ENCODE measurements at places on chromosomes 5 and 9. TPM values are rescaled to one million over a fixed set of nuclear protein-coding genes. Genes with fewer than 3 reads are reported as not detected.
A peak's percentile ranks its signal among the peaks of the same experiment; 100 is the strongest.

GRCh38 chr9:109894473-109894872 lies 114.5 kb downstream of the PALM2AKAP2 start:
- no peaks in the 10 kb centered on the region for H3K27me3 ChIP-seq
- DNase-seq, result no peak
- H3K4me3 ChIP-seq, result no peak overlapping the region
- H3K36me3 ChIP-seq, result no peaks in the 10 kb centered on the region
- H3K27ac ChIP-seq, result peak overlapping the region; percentile 71
- peaks cover 3% of the 10 kb centered on the region for H3K4me1 ChIP-seq

DNA sequence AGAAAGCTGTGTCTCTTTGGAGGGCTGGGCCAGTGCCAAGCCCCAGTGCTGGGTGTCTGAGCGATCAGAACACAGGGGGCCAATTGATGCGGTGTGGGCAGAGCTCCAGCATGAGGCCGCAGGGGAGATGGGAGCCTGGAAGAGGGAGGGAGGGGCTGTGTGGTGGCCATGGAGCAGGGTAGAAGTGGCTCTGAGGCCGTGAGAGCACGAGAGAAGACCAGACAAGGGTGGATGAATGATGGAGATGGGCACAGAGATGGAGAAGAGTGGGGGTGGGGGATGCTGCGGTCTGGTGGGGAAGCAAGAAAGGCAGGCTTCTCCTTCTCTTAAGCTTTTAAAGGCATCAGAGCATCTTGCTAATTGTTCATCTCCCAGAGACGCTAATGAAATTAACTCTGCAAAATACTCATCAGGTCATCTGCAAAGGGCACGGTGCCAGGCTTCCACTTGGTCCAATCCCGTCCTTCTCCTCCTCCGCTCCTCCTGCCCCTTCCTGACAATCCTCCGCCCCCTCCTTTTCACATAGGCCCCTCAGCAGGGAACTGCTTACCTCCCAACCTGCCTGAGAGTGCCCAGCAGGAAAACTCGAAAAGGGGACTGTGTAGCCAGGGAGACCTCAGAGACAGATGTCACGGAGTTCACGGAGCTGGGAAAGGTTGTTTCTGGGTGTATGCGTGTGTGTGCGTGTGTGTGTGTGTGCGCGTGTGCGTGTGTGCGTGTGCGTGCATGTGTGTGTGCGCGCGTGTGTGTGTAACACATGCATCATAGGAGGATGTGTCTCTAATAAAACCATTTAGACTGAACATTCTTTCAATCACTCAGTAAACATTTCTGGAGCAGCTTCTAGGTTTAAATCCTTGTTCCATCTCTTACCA lies 7.1 kb upstream of the UNC5A start:
- H3K4me3 ChIP-seq, result no peak overlapping the region
- DNase-seq, result no peak
- H3K27me3 ChIP-seq, result no peaks in the 10 kb centered on the region
- no peaks in the 10 kb centered on the region for H3K36me3 ChIP-seq

GRCh38 chr9:70106571-70106970 lies 62.9 kb downstream of the MAMDC2 start:
- peaks cover 3% of the 10 kb centered on the region for H3K36me3 ChIP-seq
- DNase-seq, result no peak
- no peak overlapping the region for H3K27ac ChIP-seq
- H3K4me3 ChIP-seq, result no peak overlapping the region
- H3K4me1 ChIP-seq, result no peaks in the 10 kb centered on the region
- no peaks in the 10 kb centered on the region for H3K27me3 ChIP-seq

DNA sequence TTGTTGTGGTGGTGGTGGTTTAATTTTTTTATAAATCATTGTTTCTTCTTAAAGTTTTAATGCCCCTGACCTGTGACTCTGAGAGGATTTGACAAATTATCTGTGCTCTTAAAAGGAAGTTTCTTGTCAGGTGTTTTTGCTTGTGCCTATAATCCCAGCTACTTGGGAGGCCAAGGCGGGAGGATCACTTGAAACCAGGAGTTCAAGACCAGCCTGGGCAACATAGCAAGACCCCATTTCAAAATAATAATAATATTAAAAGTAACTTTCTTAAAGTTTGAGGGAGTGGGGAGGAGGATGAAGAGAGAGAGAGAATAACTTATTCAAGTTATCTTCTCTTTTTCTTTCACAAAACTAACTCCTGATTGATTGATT lies 12.2 kb upstream of the ERMP1 start:
- H3K27ac ChIP-seq, result no peak overlapping the region
- H3K4me1 ChIP-seq, result no peaks in the 10 kb centered on the region
- no peaks in the 10 kb centered on the region for H3K27me3 ChIP-seq

GRCh38 chr5:172553903-172554302 lies 87.2 kb upstream of the NEURL1B start:
- no peak overlapping the region for H3K27ac ChIP-seq
- no peaks in the 10 kb centered on the region for H3K4me1 ChIP-seq
- H3K4me3 ChIP-seq, result no peak overlapping the region
- no peaks in the 10 kb centered on the region for H3K36me3 ChIP-seq
- no peak for DNase-seq
- H3K27me3 ChIP-seq, result no peaks in the 10 kb centered on the region

- H3K27me3 ChIP-seq, result no peaks in the 10 kb centered on the region
- no peak overlapping the region for H3K4me3 ChIP-seq
- peaks cover 6% of the 10 kb centered on the region for H3K4me1 ChIP-seq
- no peak for DNase-seq
- H3K36me3 ChIP-seq, result no peaks in the 10 kb centered on the region
- H3K27ac ChIP-seq, result no peak overlapping the region
Observed at GRCh38 chr5:149317281-149318048, 27.8 kb upstream of the GRPEL2 start.

DNA sequence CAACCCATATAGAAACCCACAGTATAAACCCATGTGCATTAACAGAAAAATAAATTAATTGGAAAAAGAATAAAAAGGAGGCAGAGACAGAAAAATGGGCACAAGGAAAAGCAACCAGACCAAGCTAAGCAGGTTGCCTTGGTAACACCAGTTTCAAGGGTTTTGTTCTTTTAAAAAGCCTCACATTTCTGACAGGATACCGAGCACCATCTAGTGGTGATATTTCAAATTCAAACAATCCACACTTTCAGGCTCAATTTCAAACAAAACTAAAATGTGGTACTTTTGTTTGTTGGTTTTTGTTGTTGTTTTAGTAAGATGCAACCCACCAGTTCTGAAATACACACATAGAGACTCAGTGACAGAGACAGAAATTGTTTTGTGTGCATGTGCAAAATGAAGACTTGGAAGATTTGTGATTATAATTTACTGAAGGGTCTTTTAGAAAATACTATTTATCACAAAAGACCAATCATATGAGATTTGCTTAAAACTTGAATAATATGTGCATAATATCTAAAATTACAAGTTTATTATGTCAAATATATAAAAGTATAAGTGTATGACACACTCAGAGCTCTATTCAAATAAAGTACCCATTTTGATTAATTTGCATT lies 318.2 kb downstream of the SLCO4C1 start:
- no peaks in the 10 kb centered on the region for H3K27me3 ChIP-seq
- no peak for DNase-seq
- H3K4me3 ChIP-seq, result no peak overlapping the region
- no peaks in the 10 kb centered on the region for H3K36me3 ChIP-seq
- H3K27ac ChIP-seq, result no peak overlapping the region

- H3K27me3 ChIP-seq, result no peaks in the 10 kb centered on the region
- H3K4me1 ChIP-seq, result no peaks in the 10 kb centered on the region
- no peak overlapping the region for H3K4me3 ChIP-seq
- no peaks in the 10 kb centered on the region for H3K36me3 ChIP-seq
- DNase-seq, result no peak
Observed at GRCh38 chr9:26066237-26066636, 388.0 kb upstream of the TUSC1 start.

CAMK2A gene
- not detected for total RNA-seq

SLC45A2 gene
- total RNA-seq, result not detected

HIGD2A gene
- total RNA-seq, result 36.7 TPM

SLCO6A1 gene
- not detected for total RNA-seq

STOML2 gene
- total RNA-seq, result 94.2 TPM
